Activated T-cell treated with anti-CD3 and anti-CD28 coated beads, Interleukin-2, amount 50 U/mL, for 72 hours (primary cell): ENCODE measurements at places on chromosomes 5 and 9. TPM values are rescaled to one million over a fixed set of nuclear protein-coding genes. Genes with fewer than 3 reads are reported as not detected.

The KIF24 gene
- total RNA-seq = 7.4 TPM

The JAKMIP2 gene
- total RNA-seq = 1.2 TPM

The SPAAR gene
- not detected for total RNA-seq

The TMC1 gene
- total RNA-seq = not detected

The ANKS6 gene
- total RNA-seq = 14.9 TPM

The DOCK2 gene
- total RNA-seq = 242 TPM

The ITGA1 gene
- 4.7 TPM for total RNA-seq

The ANKRD34B gene
- total RNA-seq = not detected

The CER1 gene
- not detected for total RNA-seq

The NFX1 gene
- total RNA-seq = 40.3 TPM

The SPATA31E1 gene
- not detected for total RNA-seq

The PDE6A gene
- 0.05 TPM for total RNA-seq

The GRXCR2 gene
- total RNA-seq = not detected

The OR13F1 gene
- total RNA-seq = not detected

The TGFBR1 gene
- total RNA-seq = 31.0 TPM

The FOXE1 gene
- 0.79 TPM for total RNA-seq

The IARS1 gene
- 356 TPM for total RNA-seq

The NOL8 gene
- 56.6 TPM for total RNA-seq

The SPOUT1 gene
- total RNA-seq = 69.1 TPM

The NPR3 gene
- total RNA-seq = 0.25 TPM

The ENTREP1 gene
- total RNA-seq = not detected

The LURAP1L gene
- total RNA-seq = not detected

The CCL21 gene
- not detected for total RNA-seq

The ORM2 gene
- total RNA-seq = not detected

The C7 gene
- not detected for total RNA-seq

The SLC22A4 gene
- total RNA-seq = 1.8 TPM

The PCDHA5 gene
- total RNA-seq = not detected

The TRAF1 gene
- total RNA-seq = 101 TPM
